ENCODE measurements at places on chromosomes 16 and 17.

GRCh38 chr17:21286909-21287702 is 2.6 kb downstream of the MAP2K3 start:
- DNase-seq: peak; percentile 27

DNA sequence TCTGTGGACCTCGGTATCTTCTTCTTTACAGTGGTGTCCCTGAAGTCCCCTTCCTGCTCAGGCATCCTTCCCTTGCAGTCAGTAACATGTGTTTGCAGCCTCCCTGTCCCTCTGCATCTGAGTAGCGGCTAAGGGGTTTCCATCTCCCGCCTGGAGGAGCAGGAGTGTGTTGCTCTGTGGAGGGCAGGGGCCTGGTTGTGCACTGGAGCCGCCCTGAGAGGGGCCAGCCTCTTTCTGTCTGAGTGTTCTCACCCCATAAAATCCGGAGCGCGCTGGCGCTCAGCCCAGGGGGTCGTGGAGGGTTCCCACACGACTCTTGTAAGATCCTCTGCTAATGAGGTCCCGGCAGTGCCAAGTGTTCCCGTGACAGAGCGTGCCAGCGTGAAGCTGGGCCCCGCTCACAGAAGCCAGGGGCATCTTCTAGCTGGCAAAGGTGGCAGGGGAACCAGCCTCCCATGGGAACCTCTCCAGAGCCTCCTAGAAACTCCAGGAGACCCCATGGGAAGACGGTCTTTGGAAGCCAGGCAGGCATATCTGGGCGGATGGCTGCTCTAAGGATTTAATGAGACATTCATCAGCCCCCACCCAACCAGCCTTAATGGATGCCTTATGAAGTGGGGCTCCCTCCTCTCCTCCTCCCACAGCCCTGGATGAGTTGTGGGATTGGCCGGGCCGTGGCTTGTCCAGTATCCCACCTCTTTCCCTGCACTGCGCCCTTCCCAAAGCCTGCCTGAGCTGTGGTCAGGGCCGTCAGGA is 91.4 kb upstream of the GSE1 start:
- no peak for DNase-seq

DNA sequence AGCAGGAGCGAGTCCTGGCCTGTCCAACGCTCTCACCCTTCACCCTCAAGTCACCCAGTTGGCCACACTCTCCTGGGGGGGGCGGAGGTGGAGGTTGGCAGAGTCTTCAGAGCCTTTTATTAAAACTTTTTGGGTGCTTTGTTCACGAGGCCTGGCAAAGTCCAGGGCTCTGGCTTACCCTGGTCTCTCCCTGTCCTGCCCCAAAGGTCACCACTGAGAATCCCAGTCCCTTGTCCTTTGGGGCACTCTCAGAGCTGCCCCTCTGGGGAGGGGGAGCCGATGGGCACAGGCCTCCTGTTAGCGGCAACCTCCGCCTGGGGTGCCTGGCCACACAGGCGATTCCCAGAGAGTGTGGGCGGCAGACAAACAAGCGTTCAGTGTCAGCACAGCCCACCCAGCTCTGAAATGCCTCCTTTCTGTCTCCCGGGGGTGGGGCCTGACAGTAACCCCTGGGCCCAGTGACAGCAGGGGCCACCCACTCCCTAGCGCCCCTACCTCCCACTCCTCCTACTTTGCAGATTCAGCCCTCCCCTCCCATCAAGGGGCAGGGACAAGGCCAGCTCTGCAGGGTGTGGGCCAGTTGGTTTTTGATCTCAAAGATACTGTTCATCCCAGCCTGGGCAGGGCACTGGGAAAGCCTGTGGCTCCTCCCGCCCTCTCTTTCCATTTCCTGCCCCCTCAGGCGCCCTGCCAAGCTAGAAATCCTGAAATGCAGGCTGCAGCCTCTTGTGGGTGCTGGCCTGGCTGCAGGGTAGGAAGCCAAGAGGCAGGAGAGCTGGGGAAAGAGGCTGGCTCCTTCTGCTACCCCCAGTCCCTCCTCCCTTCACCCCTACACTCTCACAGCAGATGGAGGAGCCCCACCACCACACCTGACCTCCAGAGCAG is 36.6 kb upstream of the EMP2 start:
- no peak for DNase-seq

GRCh38 chr16:53511403-53512280 is 8.6 kb upstream of the AKTIP start:
- no peak for DNase-seq

DNA sequence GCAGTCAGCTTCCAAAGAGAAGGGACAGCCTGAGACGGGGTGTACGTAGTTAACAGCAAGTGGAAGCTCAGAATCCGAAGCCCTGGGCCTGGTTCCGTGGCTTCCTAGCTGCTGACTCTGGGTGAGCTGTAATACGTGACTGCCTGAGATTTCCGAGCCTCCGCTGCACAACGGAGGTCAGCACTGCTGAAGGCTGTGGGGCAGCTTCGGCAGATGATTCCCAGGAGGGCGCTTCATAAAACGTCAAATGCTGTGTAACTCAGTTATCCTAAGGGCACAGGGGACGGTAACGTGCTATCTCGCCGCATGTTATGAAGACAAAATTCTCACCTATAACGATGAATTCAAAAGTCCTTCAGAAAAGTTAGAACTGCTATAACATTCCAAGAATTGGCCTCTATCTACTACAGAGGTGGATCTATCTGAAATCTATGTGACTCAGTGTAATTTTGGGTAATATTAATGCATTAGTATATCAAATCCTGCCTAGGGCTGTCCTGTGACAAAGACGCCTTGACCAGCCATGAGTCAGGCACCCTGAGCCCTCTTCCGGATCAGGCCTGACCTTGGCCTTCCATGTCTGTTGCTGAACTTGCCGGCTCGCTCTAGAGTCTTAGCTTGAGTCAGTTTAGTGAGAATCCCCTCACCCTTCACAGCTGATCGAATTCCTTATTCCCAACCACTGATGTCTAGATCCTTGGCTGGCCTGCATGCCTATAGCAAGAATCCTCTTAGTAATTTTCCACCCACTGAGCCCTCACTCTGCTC is 43.5 kb downstream of the MARF1 start:
- DNase-seq: no peak

DNA sequence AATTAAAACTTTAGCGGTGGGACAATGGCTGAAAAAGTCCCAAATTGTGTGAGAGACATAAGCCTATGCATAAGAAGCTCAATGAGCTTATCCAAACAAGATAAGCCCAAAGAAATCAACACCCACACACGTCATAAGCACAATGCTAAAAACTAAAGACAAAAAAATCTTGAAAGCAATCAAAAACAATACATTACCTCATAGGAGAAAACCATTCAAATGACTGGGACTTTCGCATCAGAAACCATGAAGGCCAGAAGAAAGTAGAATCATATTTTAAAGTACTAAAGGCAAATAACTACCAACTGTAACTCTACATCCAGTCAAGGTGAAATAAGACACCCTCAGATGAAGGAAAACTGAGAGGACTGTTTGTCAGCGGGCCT is 50.2 kb downstream of the ZCCHC14 start:
- DNase-seq: no peak

GRCh38 chr17:82217530-82218204 is 5.0 kb upstream of the CCDC57 start:
- no peak for DNase-seq

- DNase-seq: no peak
Observed at GRCh38 chr16:81357711-81358260, 43.0 kb downstream of the GAN start.

DNA sequence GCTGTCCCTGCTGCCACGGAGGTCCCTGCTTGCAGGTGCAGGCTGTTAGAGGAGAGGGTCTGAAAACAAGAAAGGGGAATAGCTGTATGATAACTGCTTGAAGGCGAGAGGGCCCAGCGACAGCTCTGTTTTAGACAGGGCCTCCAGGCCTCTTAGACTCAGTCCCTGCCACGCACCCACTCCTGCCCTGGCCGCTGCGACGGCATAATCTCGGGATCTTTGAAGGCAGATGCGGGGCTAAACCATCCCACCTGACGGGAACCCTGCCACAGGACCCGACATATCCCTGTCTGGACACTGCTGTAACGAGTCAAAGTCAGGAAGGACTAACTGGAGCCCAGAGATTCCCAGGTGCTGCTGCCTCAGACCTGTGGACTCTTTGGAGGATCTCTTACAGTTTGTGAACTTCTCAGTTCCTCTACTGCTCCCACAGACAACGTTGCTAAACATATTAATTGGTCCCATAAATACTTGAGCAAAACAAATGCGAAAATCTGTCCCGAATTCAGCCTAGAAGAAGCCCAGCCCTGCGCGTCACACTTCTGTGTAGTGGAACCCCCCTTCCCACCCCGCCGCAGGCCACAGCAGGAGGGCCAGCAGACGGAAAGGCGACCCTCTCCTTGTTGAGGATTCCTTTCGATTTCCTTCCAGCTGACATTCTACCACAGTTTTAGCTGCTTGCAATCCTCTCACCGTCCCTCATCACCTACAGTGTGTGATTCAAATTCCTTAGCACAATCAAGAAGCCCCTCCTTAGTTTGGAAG is 998 bp upstream of the TMEM11 start:
- DNase-seq: no peak

DNA sequence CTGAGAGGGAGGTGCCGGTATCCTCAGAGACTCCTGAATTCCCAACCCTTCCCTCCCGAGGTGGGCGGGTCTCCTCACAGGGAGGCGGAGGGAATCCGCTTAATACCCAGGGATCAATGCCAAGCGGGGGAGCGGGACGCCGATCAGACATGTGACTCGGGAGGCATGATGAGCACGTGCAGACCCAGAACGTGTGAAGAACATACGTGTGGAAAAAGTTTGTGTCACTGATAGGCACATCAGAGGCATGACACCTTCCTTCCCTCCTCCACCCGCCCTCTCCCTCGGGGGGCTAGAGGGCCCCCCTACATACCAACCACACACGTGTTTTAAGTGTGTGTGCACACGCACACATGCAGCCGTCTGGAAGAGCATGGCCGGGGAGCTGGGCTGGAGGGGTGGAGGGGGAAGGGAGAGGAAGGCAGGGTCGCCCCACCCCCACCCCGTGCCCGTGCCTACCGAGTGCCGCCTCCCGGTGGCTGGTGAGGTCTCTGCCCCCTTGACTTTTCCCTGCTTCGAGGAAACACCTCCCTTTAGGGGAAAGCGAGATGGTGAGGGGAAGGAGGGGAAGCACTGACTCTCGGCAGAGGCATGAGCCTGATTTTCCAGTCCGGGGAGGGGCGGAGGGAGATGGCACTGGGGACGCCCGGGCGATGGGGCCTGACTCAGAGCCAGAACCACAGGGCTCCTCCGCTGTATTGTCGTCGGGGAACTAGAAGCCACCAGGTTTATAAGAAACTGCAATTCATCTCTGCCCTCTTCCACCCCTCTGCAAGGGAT is 12.1 kb upstream of the TBX21 start:
- DNase-seq: peak; percentile 49

DNA sequence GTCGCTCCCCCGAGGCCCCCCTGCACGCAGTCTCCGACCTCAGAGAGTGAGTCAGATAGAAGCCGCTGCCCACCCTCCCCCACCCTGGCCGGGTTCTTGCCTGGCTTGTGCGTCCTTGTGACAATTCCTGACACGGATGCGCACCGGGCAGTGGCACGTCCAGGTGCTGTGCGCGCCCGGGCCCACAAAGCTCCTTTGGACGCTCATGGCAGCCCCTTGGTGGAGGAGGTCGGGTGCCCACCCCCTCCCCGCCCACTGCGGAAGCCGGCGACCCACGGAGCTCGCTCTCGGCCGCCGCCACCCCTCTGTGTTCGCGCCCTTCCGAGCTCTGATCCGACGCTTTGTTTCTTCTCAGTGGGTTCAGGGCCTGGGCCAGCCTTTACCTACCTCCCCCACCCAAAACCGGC is 662 bp upstream of the TUBB3 start:
- DNase-seq: peak; percentile 28

- DNase-seq: no peak
Observed at GRCh38 chr17:60311936-60312335, 80.0 kb downstream of the USP32 start.

Data from CD4-positive, alpha-beta T cell treated with Interleukin-1 beta for 1 hour (primary cell).